Cerebellar cortex (tissue), 1 donor: ENCODE measurements at places on chromosomes 5 and 9.

- no peak for DNase-seq
Measured at GRCh38 chr9:133427658-133428348, 5.6 kb downstream of the ADAMTS13 start.

GRCh38 chr5:151738125-151738848 lies 20.1 kb downstream of the ATOX1 start:
- no peak for DNase-seq

DNA sequence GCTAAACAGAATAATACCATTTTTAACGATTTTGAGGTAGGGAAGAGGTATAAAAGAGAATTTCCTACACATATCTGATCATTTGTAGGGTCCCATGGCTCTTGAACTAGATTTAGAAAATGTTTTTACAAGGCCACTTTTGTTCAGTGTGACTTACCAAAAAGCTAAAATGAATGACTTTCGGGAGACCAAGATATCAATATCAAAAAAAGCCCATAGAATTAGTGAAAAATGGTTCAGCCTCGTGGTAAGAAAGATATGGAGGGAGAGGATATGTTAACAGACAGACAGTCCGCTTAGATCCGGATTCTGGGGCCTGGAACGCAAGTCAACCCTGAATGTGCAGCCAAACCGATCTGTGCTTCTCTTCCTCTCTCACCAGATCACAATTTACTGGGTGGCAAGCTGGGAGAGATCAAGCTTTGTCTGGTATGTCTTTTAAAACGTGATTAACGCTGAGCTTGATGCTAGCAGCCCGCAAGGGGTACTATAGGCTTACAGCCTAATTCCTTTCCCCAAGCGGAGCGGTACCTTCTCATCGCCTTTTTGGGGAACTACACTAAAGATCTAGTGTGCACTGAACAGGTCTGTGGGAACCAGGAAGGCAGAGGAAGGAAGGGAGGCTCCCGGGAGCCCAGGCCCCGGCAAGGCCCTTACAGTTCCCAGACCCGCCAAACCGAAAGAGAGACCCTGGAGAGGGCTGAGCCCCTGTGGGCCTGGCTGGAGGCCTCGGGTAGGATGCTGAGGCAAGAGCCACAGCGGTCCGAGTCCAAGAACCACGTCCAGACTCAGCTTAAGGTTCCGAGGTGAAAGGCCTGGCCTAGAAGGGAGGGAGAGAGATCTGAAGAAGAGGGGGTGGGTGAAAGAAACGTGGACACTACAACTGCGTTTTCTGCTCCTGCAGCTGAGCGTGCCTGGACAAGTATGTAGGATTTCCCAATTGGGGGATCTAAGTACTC lies 2.9 kb downstream of the NR2F1-AS1 start:
- DNase-seq, result peak; percentile 53

DNA sequence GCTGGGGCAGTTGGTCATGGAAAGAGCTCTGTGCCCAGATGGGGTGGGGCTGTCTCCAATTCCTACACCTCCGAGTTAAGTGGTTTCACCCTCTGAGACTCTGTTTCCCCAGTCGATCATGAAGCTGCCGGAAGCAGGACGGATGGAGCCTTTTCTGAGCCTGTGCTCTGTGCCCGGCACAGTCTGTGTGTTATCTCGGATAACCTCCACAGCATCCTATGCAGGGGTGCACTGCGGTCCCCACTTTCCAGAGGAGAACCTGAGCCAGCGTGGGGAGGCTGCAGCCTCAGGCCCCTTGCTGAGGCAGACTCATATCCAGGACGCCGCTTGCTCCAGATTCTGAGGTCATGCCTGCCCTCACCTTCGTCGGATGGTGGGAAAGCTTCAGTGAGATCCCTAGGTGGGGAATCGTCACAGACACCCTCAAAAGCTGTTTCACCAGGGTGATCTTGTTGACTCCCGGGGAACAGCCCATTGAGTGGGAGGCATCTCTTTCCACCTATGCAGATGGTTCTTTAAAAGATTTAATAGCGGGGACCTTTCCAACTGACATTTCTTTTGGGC lies 6.9 kb upstream of the COL5A1 start:
- DNase-seq, result no peak

GRCh38 chr5:160441311-160441781 lies 19.7 kb downstream of the PTTG1 start:
- no peak for DNase-seq

- no peak for DNase-seq
Measured at GRCh38 chr9:103941104-103941503, 153.0 kb upstream of the SMC2 start.

- DNase-seq, result no peak
Measured at GRCh38 chr5:38764937-38765391, 80.8 kb upstream of the OSMR start.

DNA sequence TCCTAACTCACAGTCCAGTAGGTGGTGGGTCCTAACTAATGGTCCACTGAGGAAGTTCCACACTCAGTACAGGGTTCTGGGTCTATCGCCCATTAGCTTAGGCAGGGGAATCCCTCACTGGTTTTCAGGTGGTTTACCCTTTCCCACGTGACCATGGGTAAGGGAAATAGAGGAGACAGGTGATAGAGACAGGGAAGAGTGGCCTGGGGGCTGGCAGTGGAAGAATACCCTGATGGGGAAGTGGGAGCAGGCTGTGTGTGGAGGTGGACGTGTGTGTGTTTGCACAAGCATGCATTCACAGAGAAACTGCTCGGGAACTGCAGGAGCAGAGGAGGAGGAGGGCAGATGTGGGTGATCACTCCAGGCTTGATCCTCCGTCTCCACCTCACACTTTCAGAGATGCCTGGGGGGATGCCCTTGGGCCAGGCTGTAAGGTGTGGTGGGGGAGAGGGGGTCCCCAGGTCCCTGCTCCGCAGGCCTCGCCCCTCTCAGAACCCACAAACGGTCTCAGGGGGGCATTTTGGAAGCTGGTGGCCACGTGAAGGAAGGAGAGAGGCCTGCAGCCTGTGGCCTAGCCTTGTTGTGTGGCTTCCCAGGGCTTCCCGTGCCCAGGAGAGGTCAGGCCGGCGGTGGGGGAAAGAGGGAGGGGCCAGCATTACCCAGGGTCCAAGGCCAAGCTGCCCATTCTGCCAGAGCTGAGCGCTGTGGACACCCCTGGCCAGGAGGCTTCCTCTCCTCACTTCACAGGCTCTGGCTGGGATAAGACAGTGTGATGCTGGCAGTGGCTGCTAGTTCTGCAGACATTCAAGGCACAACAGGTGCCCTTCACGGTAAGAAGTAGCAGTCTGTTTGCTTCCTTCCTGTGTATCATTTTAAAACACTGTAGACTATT lies 80.0 kb downstream of the OTULIN start:
- DNase-seq, result no peak

GRCh38 chr5:7325975-7326913 lies 69.7 kb upstream of the ADCY2 start:
- DNase-seq, result no peak

- DNase-seq, result no peak
Measured at GRCh38 chr5:53031695-53032096, 42.5 kb downstream of the ITGA2 start.

DNA sequence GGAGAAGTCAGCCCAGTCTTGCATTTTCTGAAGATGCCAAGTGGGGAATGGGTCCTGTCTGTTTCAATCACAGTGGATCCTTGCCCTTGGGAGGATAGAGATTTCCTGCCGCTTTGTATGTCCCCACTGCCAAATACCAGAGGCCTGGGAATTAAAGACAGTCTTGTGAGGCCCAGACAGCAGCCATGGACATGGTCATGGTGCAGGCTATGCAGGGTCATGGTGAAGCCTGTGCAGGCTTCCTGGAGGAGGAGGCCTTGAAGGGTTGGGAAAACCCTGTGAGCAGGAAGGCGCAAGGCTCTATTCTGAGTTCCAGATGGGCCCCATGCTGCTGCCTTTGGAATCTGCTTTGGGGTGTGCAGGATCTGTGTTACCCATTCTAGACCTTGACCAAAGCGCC lies 57.3 kb upstream of the PITX1 start:
- DNase-seq, result no peak

GRCh38 chr5:78591972-78592700 lies 56.4 kb downstream of the LHFPL2 start:
- no peak for DNase-seq

DNA sequence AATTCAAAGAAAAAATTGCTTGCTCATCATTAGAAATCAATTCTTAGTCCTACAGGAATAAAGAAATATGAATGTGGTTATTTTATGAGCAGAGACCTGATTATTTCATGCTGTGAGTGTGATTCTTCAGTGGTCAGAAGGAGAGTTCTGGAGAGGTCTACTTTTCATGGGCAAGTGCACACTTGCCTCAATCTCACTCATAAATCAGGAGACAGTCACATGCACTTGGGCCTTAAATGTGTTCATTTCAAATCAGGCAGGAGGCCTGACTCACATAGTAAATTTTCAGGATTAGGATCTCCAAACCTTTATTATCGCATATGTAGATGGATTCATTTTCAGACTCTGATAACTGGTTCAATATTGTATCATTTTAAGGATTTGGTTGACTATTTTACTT lies 323.2 kb upstream of the CCNH start:
- DNase-seq, result no peak

DNA sequence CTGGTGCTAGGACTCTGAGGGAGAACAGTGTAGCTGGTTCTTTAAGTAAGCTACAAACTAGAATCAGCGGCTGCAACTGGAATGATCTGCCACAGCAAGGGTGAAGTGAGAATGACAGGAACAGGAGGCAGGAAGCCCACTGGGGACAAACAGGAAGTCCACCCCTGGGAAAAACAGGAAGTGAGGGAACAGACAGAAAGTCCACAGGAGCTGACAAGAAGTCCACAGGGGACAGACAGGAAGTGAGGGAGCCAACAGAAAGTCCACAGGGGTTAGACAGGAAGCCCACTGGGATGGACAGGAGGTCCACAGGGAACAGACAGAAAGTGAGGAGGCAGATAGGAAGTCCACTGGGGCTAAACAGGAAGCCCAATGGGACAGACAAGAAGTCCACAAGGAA lies 15.5 kb downstream of the ADAMTS16 start:
- DNase-seq, result no peak

DNA sequence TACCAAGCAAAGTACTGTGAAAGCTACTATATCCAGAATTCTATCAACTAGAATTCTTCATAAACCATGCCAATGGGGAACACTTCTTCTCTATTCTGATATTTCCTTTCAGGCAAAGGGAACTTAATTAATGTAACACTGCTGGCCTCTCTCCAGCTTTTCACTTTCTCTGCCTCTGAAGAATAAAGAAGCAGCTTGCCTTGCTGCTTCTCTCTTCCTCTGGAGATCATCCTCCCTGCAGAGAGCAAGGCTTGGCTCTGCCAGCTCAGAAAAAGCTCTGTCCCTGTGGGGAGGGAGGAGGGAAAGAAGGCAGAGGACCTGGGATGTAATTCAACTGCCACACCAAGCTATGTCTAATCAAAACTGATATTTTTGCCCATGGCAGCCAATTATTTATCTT lies 6.5 kb downstream of the CTNND2 start:
- DNase-seq, result peak; percentile 84

GRCh38 chr5:151569132-151570046 lies 21.7 kb downstream of the FAT2 start:
- DNase-seq, result no peak

- no peak for DNase-seq
Measured at GRCh38 chr5:6721442-6721841, 8.2 kb downstream of the TENT4A start.

DNA sequence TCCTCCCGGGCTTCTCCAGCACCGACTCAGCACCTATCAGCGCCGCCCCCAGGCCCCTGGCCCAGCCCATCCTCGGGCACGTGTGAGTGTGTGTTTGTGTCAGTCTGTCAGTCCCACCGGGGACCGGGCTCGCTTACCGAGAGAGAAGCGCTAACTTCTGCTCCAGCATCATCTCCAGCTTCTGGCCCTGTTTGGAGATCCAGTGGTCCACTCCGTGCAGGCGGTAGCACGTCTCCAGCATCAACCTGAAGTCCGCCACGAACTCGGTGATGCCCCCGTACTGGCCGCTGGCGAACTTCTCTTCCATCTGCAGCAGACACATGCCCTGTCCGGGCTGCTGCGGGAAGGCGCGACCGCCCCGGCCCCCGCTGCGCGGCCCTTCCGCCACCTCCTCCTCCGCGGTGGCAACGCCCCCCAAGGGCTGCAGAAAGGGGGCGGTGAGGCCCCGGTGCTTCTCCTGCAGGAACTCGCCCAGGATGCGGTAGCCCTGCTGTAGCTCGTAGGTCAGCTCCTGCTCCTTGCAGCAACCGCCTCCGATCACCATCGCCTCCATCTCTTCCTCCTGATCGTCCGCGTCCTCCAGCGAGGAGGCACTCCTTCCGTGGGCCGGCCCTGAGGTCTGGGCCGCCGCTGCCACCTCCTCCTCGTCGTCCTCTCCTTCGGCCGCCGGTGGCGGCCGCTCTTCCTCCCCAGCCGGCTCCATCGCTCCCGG lies 8.2 kb downstream of the RANBP6 start:
- DNase-seq, result peak; percentile 81

DNA sequence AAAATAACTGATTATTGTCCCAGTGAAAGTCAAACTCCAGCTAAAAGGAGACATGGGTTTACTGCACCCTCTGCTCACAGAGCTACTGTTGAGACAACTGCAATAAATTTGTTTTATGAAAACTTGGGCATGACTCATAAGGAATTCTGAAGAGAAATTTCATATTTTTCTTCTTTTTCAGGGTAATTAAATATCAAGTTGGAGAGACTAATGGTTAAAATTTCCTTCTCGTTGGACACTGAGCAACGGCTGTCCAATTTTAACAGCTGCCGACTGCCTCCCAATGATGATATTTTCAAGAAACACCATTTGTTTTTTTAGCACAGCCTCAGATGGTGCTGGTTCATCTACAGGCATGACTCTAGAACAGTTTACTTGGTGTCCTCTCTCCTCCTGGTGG lies 259.2 kb upstream of the RGMB start:
- DNase-seq, result no peak

- no peak for DNase-seq
Measured at GRCh38 chr9:37700131-37700530, 49.4 kb downstream of the FRMPD1 start.

DNA sequence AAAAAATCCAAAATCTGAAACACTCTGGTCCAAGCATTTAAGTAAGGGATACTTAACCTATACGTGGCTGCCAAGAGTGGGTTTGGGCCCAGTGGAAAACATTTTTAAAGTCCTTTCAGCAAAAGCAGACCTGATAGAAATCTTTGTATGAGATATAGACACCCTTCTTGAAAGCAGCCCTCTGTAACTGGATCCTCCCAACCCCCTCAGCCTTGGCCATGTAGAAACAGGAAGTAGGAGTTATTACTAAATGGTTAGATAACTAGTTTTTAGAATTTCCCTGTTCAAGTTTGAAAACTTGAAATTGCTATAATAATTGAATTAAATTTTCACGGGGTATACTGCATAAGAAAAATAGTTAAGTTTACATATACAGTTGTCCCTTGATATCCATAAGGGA lies 111.3 kb upstream of the PCA3 start:
- no peak for DNase-seq

DNA sequence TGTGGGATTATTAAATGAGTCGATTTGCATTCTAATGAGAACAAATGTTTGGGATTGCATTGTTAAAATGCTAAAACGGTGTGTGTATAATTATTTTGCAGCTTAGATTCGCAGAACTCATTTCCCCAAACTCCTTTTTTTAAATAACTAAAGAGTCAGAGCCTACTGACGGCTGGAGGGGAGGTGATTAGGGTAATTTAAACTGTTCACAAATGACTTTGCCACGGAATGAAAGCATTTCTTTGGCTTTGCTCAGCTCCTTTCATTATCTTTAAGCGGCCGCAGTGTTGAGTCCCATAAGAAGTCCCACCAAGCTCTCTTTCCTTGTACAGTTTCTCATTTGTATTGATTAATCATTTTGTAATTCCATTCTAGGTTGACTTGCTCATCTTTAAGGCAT lies 1632.8 kb downstream of the MAT2B start:
- no peak for DNase-seq

GRCh38 chr5:177508837-177509236 lies 789 bp downstream of the DOK3 start:
- DNase-seq, result no peak
